Hematopoietic multipotent progenitor cell treated with erythropoietin and hydrocortisone succinate and interleukin-3 and kit ligand, for 6 days (in vitro differentiated cells): ENCODE measurements at places on chromosomes 3 and 15.

DNA sequence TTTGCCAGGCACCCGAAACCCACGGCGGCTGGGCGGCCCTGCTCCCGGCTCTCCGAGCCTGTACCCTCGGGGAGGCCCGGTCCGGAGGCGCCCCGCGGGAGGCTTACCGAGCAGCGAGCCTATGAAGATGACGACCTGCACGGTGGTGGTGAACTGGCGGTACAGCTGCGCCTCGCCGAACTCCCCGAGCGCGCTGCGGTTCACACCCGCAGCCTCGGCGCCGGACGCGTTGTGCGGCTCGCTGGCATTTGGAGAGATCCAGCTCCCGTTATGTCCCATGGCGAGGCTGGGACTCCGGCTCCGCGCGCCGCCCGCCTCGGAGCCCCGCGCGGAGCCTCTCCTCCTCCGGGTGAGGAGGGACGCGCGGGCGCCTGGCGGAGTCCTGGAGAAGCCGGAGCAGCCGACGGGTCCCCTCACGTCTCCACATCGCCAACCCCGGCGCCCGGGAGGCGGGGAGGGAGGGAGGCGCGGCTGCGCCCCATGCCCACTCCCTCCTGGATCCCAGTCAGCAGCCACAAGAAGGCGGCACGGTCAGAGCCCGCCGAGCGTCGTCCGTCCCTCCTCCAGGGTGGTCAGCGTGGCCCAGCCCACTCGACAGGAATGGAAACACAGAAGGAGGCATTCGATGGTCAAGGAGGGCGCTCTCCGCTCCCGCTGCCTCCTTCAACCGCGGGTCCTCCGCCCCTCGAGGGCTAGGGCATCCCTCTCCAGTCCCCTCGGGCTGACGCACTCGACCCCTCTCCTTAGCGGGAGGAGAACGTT, at the start of gene GPR176:
Gene GPR176, minus strand, starts transcription at position 519 of the 762 bp plus-strand sequence. Its CDS starts 240 bp downstream, at position 279.
- peak; percentile 36 for DNase-seq

DNA sequence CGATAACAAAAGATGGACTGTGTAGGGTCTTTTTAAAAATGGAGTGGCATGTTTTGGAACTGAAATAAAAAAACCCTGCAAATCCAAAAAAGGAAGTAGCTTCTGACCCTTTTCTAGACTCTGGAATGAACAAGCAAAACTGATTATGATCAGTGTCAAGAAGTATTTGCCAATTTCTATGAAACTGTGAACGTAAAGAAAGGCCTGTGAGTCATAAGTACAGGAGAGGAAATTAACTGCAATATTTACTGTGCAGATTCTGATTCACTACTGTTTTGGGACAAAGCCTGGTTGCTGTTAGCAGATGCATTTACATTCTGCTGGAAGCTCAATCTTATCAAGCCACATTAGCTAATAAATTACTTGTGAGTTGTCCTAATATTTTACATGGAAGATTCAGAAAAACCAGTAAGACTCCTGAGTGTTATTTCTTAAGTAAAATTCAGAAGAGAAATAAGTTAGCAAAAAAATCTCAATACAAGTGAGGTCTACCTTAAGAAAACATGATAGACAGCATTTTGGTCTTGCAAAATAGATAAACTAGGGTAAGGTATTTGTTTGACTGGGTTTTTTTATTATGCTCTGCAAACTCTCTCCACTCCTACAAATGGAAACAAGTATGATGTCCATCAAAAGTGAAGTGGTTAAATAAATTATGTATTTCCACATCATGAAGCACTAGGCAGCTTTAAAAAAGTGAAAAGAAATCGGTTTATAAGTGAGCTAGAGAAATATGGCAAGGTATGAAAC, 90.2 kb upstream of the LMOD3 start:
- DNase-seq: peak; percentile 85

GRCh38 chr3:186869253-186870100, 27.0 kb downstream of the ADIPOQ start:
- DNase-seq: no peak

GRCh38 chr3:29677421-29677820, 396.6 kb downstream of the RBMS3 start:
- DNase-seq: no peak

- no peak for DNase-seq
These were observed 25.0 kb downstream of the ACP3 start for GRCh38 chr3:132342183-132342582.

DNA sequence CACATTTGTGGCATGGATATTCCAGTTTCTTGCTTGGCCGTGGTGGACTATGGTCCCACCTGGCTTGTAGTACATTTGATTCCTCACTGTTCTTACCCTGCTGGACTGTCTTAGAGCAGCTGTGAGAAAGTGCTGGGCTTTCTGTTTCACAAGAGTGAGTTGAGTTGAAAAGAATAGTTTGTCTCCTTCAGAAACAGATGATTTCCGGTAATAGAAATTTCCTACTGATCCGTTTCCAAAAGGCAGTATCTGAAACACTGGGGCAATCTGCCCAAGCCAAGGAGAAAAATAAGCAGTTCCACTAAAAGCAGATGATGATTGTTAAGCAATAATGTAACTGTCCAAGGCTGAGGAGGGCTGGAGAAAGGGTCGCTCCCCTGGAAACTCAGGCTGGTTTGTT, 96.0 kb downstream of the SUCLG2 start:
- no peak for DNase-seq

GRCh38 chr15:70265466-70265978, 167.8 kb upstream of the TLE3 start:
- DNase-seq: no peak

GRCh38 chr3:46725621-46726314, 8.1 kb upstream of the PRSS50 start:
- DNase-seq: no peak

- DNase-seq: no peak
These were observed 22.4 kb upstream of the SEMA4B start for GRCh38 chr15:90178468-90179435.

DNA sequence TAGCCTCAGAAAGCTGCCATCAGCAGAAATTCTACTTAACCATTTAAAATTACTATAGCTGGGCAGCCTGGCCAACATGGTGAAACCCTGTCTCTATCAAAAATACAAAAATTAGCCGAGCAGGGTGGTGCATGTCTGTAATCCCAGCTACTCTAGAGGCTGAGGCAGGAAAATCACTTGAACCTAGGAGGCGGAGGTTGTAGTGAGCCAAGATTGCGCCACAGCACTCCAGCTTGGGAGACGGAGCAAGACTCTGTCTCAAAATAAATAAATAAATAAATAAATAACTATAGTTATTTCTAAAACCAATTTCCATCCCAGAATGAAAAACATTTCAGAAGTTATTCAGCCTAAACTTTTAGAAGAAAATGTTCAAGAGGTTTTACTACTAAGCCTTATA, 25.1 kb downstream of the LRRFIP2 start:
- no peak for DNase-seq

DNA sequence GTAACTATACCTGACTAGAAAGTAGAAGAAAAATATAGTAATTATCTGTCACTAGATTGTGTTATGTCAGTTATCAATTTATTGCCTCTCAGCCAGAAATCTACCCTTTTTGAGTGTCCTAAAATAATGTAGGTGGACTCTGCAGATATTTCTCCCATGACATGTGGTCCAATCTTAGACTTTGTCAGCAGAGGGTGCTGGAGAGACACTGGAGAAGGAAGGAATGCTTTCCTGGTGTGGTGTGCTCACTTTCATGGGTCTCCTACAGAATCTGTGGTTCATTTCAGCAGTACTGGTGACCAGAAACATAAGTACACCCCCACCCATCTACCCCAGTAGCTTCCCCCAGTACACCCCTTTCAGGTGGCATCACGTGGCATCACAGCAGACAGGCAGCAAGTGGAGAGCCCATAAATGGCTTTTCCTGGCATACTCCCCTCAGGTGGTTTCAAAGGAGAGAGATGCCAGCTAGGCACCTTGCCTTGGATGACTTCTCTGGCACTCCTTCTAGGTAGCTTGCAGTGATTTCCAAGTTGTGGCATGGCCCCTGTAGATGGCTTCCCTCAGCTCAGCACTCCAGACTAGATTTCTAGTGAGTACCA, 114.7 kb downstream of the GADL1 start:
- peak; percentile 55 for DNase-seq

GRCh38 chr3:40172560-40172959, 136.9 kb upstream of the EIF1B start:
- no peak for DNase-seq

GRCh38 chr3:78096488-78097255, 1056.8 kb downstream of the ROBO2 start:
- no peak for DNase-seq

DNA sequence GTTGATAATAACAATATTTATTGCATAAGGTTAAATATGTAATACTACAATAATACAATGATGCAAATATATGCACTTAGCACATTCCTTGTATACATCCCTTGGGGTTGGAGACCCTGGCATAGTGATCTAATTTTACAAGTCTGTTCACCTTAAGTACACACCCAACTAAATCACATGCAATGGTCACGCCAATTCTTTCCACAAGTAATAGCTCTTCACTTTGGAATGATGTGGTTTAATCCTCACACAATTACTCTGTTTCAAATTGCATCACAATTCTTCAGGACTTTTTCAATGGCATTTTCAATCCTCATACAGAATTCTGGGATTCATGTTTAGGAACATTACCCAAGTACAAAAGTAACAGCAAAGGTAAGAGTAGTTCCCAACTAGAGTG, 27.3 kb upstream of the SPRED1 start:
- DNase-seq: no peak

GRCh38 chr15:69380726-69381105, 33.4 kb upstream of the KIF23 start:
- no peak for DNase-seq

DNA sequence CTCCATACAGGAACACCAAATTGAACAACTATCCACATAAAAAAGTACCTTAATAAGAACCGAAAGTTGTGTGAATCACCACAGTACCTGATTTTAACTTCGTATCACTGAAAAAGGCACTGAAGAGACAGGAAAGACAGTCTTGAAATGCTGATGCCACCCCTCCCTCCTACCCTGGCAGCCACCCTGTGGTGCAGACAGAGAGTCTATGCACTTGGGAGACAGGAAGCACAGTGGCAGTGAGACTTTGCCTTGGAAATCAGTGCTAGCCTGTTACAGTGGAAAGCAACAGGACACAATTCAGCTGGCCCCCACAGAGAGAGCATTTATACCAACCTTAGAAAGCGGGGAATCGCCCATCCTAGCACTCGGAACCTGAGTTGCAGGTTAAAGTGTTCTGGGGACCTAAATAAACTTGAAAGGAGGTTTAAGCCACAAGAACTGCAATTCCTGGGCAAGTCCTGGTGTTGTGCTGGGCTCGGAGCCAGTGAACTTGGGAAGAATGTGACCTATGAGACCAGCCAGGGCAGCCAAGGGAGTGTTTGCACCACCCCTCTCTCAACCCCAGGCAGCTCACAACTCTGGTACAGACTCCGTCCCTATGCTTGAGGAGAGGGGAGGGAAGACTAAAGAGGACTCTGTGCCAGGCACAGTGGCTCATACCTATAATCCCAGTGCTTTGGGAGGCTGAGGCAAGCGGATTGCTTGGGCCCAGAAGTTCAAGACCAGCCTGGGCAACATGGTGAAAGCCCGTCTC, 240.1 kb downstream of the ISL2 start:
- DNase-seq: no peak

DNA sequence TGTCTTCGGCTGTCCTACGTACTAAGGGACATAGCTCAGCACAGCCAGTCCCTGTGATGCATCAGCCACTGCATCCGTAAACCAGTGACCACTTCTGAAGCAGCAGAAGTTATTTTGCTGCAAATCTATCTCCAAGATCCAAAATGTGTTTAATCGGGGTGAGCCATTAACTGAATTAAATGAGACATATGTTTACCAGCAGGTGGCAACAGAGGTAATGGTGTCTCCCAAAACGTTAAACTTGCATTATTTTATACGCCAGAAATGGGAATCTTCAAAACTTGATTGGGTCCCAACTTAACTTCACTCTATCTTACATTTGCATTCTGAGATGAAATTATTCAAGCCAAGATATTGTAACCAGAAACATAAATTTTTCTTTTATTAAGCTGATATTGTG, 75.3 kb upstream of the BOC start:
- DNase-seq: peak; percentile 65

DNA sequence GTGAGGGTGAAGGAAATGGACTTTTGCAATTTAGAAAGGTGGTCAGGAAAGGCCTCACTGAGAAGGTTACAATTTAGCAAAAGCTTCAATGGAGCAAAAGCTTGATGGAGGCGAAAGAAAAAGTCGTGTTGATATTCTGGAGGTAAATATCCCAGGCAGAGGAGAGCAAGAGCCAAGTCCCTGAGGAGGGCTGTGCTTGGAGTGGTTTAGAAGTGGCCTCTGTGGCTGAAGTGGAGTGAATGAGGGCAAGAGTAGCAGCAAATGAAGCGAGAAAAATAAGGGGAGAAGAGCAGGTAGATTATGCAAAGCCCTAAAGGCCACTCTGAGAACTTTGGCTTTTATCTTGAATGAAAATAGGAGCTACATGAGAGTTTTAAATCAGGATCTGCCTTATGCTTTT, 54.1 kb downstream of the GUCA1C start:
- DNase-seq: no peak

DNA sequence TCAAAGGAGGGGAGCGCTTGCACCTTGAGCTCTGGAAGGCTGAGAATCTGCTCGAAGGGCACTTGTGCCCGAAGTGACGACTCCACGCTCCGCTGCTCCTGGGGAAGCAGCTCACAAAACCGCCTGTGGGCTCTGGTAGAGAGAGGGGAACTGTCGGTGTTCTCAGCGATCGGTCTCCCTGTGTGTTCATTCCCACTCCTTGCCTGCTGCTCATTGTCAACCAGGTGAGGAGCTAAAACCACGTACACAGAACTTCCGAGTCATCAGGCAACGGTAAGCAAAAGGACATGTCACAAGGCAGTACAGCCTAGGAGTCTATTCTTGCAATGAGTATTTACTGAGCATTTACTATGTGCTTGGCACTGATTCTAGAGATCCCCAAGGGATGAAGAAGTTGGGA, 1.5 kb downstream of the CIB1 start:
- DNase-seq: no peak

GRCh38 chr15:64121614-64122013, 25.8 kb downstream of the SNX1 start:
- no peak for DNase-seq

DNA sequence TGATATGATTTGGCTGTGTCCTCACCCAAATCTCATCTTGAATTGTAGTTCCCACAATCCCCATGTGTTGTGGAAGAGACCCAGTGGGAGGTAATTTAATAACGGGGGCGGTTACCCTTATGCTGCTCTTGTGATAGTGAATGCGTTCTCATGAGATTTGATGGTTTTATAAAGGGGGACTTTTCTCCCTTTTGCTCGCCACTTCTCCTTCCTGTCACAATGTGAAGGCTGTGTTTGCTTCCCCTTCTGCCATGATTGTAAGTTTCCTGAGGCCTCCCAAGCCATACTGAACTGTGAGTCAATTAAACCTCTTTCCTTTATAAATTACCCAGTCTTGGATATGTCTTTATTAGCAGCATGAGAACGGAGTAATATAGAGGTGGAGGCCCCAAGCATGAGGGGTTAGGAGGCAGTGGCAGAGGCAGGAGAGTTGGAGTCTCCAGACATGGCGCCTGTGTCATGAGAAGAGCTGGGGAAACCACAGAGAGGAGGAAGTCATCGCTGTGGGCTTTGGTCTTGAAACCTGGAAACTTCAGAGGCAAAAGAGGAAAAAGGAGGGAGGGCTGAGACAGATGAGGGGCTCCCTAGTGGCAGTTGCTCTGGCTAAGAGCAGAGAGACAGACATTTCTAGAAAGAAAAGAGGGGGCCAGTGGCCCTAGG, 107.8 kb upstream of the VEPH1 start:
- peak; percentile 29 for DNase-seq
